Omental fat pad (tissue), 4 donors: ENCODE measurements at places on chromosomes 7 and 10.

DNA sequence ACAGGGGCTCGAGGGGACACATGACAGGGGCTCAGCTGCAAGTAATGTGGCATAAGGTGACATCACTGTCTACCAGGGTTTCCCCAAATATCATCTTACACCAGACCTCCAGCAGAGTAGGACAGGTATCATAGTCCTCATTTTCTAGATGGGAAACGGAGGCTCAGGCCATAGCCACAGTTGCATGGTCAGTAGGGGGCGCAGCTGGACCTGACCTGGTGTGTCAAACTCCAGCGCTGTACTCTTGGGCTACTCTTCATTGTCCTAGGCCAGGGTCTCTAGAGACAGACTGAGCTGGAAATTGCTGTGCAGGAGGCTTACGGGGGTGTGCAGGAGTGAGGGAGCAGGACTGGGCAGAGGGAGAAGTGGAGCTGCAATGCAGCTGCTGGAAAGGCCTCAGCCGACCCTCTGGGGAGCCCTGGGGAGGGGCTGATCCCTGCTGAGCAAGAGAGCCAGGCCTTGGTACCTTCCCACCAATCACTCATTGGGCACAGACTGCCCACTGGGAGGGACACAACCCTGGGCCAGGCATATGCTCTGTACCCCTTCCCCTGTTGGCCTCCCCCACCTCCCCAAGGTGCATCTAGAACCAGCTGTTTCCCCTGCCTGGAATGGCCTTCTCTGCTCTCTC, 89.9 kb downstream of the CDH23 start:
- DNase-seq = no peak

GRCh38 chr7:90455163-90456030, 14.0 kb upstream of the PTTG1IP2 start:
- DNase-seq = no peak

- DNase-seq = no peak
Observed at GRCh38 chr10:35565602-35566081, 39.5 kb upstream of the GJD4 start.

DNA sequence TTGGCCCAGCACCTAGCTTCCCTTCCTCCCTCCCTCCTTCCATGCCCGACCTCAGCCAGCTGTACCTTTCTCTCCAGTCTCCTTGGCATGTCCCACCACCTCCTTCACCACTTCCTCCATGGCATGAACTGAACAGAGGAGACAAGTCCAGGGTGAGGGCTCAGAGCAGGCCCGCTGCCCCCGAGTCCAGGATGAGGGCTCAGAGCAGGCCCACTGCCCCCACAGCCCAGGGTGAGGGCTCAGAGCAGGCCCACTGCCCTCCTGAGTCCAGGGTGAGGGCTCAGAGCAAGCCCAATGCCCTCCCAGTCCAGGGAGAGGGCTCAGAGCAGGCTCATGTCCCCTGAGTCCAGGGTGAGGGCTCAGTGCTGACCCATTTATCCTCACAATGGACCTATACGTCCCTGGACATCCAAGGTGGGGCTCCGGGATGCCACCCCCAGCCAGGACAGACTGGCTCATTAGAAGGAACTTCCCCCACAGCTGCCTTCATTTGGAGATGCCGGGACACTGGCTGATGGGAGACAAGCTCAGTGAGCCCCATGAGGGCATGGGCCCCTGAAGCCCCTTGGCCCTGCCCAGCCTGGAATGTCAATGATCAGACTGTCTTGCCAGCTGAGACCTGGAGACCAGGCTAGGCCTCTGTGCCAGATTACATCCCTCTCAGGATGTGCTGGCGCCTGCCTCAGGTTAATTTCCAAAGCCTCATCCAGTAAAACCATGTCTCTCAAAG, 30.0 kb downstream of the AGAP4 start:
- DNase-seq = no peak

DNA sequence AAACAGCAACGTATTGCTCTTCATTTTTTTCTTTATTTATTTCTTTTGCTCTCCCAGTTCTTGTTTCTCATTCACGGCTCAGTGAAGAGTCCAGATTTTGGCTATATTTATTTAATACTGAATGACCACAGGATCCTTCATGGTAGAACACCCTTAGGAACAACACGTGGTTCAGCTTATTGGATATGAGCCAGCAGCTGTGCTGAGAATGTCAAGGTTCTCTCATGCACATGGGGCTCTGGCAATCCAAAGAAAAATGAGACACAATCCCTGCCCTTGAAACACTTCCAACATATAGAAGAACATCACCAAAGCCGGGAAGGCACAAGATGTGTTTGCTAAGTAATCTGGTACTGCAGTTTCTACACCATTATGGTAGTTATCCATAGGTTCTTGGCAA, 852.9 kb downstream of the SORCS1 start:
- DNase-seq = no peak

GRCh38 chr10:117652228-117653169, 110.0 kb downstream of the EMX2 start:
- DNase-seq = no peak

- no peak for DNase-seq
Observed at GRCh38 chr7:50791363-50791937, 8.8 kb upstream of the GRB10 start.

DNA sequence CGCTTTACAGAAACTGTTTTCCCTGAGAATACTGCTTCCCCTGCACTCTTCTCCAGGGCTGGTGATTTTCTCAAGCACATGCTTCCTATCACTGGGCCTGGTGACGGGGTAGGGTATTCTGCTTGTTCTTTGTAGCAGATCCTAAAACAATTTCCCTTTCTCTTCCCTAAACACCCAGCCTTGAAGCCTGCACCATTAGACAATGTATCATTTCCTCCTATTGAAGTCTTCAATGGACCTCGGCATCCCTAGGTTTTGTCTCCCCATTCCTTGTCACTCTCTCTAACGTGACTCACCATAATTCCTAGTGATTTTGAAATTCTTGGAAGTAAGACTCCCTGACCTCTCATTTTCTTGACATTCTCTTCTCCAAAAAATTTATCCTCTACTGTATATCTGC, 109.5 kb upstream of the GHITM start:
- no peak for DNase-seq

DNA sequence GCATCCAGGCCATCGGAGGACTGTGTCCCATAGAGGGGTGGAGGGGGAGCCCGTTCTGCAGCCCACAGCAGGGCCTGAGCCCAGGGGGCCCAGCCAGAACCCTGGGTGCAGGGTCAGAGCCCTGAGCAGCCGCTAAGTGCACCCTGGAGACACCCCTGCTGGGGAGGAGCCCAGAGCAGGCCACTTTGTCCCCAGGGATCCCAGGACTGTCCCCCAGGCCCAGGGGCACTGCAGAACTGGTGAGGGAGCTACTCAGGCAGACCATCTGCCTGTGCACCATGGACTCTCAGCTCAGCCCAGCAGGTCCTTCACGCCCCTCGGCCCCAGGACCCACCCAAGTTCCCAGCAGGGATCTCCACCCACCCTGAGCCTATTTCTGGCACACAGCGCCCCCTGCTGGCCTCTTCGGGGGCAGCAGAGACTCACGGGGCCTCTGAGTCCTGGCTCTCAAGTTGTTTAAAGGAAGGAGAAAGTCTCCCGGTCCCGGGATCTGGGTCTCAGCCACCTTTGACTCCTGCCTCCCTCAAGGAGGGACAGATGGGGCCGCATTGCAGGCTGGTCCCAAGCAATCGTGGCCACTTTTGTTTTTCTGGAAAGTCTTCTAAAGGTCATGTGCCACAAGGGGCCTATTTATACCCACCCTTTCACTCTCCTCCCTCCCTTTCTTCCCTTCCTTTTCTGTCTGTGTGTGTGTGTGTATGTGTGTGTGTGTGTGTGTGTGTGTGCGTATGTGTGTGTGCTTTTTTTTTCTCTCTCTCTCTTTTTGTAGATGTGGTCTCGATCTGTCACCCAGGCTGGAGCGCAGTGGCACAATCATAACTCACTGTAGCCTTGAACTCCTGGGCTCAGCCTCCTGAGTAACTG, 90.3 kb downstream of the MYL10 start:
- DNase-seq = peak; percentile 51

DNA sequence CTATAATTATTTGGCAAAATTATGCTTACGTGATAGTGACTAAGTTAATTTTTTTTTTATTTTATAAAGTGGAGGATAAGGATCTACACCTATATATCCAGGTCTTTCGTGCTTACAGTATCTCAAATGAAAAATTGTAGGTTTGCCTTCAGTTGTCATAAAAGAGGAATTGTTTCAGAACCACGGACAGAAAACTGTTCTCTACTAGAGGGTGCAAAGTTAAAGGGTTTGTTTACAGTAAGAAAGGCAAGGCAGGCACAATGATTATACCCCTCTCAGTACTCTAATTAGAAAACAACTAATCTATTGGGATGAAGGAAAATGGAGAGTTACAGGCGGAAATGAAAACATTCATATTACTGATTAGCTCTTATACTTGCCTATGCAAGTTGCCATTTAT, 1.5 kb downstream of the PCLO start:
- DNase-seq = no peak

DNA sequence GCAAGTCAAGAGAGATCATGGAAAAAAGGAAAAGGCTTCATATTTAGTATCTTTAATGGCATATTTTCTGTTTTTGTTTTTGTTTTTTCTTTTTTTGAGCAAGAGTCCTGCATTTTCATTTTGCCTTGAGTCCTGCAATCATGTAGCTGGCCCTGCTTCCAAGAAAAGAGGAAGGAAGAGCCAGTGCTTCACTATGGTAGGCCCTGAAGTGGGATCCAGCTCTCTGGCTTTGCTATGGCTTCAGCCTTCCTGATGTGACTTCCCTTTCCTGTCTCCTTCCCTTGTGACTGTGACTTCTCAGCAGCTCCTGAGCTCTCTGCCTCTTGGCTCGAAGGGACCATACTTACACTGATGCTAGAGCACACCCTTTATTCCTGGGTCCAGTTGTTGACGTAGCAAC, 512.3 kb downstream of the INHBA start:
- no peak for DNase-seq

GRCh38 chr10:34593374-34593890, 221.7 kb downstream of the PARD3 start:
- no peak for DNase-seq

- DNase-seq = no peak
Observed at GRCh38 chr7:15967551-15967950, 281.1 kb upstream of the MEOX2 start.

DNA sequence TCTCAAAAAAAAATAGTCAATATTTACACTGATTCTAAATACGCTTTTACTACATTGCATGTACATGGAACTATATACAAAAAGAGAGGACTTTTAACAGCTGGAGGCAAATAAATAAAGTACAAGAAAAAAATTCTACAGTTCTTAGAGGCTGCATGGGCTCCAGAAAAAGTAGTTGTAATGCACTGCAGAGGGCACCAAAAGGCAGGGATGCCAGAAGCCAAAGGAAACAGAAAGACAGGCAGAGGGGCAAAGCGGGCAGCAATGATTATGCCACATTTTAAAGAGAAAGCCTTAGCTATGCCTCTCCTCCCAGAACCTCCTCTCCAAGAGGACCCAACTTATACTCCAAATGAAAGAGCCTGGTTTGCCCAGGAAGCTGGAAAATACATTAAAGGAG, 11.6 kb upstream of the ADCK2 start:
- DNase-seq = no peak

DNA sequence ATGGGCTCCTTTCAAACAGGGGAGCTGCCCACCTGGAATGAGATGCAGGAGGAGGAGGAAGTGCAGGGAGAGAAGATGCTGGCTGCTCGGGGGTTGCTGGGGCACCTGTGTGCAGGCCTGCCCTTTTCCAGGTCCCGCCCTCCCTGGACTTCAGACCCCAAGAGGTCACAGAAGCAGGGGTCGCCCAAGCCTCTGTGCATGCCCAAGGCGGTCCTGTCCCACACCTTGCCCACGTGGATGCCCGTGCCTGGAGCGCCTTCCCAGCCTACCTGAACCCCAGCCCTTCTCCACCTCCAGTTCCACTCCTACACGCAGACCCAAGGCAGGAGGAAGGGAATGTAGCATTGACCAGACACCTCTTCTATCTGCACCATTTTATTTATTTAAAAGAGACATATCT, 71.3 kb downstream of the SH3PXD2A start:
- DNase-seq = no peak

DNA sequence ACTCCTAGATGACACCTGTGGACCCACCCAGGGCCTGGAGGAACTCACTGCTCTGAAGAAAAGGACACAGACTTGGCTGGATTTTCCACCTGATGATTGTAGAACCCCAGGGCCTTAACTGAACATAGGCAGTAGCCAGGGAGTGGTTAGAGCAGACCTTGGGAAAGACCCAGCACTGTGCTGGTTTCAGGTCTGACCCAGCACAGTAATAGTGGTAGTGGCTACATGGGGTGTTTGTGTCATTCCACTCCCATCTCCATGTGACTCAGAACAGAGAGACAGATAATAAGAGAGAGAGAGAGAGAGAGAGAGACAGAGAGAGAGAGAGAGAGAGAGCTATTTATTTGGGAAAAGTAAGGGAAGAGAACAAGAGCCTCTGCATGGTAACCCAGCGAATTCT, 239.1 kb upstream of the MEOX2 start:
- DNase-seq = no peak

GRCh38 chr7:104650991-104651640, 322.7 kb downstream of the LHFPL3 start:
- no peak for DNase-seq

- DNase-seq = no peak
Observed at GRCh38 chr7:24464861-24465260, 108.4 kb upstream of the PALS2 start.

- DNase-seq = no peak
Observed at GRCh38 chr10:58714409-58714808, 201.7 kb downstream of the BICC1 start.

- no peak for DNase-seq
Observed at GRCh38 chr7:127578036-127578684, 7.2 kb downstream of the GCC1 start.

- DNase-seq = no peak
Observed at GRCh38 chr10:75408911-75409885, 7.6 kb upstream of the ZNF503 start.

DNA sequence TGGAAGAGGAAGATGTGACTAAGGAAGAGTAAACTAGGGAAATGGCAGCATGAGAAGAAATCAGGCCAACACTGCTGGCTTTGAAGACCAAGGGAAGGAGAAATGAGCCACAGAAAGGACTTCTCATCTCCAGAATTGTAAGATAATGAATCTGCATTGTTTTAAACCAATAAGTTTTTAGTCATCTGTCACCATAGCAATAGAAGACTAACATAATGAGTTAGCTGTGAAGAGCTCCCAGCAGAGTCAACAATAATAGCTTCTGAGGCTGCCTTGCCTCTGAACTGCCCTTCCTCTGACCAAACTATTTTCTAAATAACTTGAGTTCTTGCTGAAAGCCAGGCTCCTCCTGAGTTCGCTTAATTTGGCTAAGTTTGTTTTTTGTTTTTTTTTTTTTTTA, 103.6 kb downstream of the CACNA2D1 start:
- no peak for DNase-seq

DNA sequence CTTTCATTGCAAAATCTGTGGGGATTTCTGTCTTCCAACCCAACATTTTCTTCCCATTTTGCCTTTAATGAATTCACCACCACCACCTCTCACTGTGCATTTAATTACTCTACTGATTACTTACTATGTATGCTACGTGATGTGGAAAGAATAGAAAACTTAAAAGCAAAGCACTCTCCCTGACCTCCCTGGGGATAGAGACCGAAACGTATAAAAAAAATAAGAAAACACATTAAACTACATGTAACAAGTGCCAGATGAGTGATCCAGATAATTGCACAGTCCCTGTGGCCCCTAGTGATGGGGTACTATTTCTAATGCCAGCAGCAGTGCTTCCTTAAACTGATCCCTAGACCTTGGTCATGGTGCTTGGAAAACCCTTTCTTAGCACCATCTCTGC, 478.4 kb downstream of the NRG3 start:
- DNase-seq = no peak

- DNase-seq = no peak
Observed at GRCh38 chr10:98209441-98209840, 58.6 kb downstream of the LOXL4 start.

GRCh38 chr10:75021379-75022249, 89.8 kb upstream of the SAMD8 start:
- DNase-seq = no peak

GRCh38 chr10:60573336-60573735, 183.7 kb upstream of the ANK3 start:
- DNase-seq = no peak
